Right hindlimb (tissue), 1 donor: ENCODE measurements at places on chromosomes 7 and 10.

DNA sequence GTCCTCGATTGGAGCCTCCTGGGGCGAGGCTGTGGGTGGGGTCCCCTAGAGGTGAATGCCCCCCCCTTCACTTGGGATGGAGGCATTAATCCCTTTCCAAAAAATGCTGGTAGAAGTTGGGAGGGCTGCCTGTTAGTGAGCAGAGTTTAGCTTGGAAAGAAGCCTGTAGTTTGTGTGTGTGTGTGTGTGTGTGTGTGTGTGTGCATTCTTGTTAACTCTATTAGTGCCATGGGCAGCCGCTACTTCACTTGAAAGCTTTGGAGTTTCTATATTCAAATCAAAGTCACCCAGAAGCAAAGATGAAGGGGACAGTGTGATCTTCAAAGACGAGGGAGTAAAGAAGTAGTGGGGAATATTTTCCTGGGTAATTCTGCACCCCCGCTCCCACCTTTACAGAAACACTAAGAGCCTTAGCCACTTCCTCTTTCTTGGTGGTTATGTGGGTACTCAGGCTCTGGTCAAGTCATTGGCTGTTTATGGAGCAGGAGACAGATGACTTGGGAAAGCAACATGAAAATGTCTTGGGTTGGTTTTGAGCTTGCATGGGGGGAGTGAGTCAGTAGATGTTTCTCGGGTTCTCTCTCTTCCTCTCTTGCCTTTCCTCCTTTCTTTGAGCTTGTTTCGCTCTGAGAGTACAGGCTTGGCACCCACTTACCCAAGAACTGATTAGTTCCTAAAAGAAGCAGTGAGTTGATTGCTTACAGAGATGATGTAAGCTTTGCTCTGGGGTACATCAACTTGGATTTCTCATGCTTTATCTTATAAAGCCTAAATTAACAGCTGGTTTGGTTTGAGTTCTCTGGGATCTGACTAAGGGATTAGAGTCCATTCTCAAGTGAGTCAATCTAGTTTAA, 35.9 kb downstream of the TCF7L2 start:
- DNase-seq, result no peak

DNA sequence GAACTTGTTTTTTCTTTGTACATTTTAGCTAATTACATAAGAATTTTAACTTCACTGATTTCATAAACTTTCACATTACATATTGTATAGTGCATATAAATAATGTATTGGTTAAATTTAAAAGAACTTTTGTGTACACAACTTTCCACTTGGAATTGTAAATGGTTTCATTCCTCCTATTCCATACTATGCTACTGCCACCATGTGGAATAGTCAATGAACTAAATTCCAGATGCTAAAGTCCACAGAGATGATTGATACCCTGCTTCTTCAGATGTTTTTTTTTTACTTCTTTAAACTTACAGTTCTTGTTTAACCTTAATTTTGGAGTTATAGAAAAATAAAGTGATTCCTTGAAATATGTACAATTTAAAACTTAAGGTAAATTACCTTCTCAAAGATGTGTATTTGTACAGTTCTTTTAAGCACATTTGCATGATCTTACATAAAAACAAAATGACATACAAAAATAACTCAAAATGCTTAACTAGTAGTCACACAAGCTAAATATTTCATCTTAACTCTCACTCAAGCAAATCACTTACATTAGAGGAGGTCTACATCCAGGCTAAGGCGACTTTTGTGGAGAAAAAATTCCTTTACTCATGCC, 247.6 kb upstream of the HGF start:
- DNase-seq, result no peak

- DNase-seq, result no peak
These were observed 3.7 kb downstream of the IKZF1 start for GRCh38 chr7:50308203-50308531.

DNA sequence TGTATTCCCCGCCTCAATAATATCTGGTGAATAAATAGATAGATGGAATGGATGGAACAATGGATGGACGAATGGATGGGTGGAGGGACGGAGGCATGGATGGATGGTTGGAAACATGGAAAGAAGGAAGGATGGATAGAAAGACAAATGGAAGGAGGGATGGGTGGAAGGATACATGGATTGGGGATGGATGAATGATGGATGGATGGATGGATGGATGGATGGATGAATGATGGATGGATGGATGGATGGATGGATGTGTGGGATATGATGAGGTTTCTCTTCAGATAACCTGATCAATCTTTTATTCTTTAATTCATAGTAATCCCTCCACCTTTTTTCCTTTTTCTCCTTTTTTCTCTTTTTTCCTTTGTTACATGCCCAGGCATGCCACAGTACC, 3.0 kb upstream of the AKR1B15 start:
- no peak for DNase-seq

DNA sequence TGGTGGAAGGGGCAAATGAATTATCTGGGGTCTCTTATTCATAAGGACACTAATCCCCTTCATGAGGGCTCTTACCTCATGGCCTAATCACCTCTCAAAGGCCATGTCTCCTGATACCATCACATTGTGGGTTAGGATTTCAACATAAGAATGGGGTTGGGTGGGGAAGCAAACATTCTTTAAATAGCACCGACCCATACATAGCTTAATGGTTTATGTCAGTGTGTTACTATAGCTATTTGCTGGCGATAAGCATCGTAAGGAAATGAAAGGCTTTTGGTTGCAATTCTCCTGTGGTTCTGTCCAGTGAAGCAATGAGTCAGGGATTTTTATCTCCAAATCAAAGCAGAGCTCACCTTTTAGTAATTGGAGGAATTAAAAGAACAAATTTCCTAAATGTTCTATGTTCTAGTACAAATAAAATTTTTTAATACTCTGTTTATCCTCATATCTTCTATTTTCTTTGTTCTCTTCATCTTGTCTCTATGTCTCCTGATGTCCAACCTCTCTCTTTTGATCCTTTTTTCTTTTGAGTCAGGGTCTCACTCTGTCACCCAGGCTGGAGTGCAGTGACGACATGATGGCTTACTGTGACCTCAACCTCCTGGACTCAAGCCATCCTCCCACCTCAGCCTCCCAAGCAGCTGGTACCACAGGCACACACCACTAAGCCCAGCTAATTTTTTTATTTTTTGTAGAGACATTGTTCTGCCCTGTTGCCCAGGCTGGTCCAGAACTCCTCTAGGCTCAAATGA, 57.0 kb upstream of the GLCCI1 start:
- no peak for DNase-seq

GRCh38 chr10:46523962-46524471, 32.4 kb downstream of the GPRIN2 start:
- DNase-seq, result no peak

DNA sequence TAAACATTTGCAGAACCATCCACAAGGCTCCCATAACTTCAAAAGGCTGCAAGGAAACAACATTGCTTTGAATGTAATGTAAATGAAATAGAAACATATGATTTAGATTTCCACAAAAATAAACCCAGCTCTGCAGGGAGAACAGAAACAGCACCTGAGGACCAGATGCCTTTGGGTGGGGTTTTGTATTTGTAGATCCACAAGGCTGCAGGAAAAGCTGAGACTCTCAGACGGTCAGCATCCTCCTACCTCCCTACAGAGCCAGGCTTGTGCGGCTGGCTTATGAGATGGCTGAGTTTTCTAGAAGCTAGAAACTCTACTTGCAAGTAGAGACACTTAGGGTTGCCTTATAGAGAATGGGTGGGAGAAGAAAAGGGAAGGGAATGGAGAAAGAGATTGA, 49.8 kb downstream of the FAM107B start:
- no peak for DNase-seq

- no peak for DNase-seq
These were observed 307.7 kb upstream of the FZD8 start for GRCh38 chr10:35949811-35950211.

DNA sequence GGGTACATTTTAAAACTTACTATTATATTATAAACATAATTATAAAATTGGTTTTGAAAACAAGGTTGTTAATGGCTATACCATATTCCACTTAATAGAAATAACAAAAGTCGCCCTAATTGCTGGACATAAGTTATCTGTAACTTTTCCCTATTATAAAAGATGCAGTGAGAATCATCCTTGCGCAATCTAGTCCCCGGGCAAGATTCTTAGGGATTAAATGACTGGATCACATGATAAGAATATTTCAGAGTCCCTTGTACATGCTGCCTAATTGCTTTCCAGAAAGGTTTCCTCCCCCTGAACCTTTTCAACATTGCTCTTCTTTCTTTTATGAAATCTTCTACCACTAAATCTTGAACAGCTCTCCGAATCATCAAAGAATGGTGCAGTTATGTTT, 479.8 kb upstream of the MKI67 start:
- no peak for DNase-seq

DNA sequence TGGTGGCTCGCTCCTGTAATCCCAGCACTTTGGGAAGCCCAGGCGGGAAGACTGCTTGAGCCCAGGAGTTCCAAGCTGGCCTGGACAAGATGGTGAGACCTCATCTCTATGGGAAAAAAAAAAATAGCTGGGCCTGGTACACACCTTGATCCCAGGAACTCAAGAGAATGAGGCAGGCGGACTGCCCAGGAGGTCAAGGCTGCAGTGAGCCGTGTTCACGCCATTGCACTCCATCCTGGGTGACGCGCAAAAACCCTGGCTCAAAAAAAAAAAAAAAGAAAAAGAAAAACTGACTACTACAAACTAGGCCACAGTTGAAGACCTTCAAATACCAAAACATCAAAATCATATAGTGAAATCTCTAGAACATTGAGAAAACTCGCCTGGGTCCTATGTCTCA, 3.9 kb downstream of the BRAT1 start:
- no peak for DNase-seq

DNA sequence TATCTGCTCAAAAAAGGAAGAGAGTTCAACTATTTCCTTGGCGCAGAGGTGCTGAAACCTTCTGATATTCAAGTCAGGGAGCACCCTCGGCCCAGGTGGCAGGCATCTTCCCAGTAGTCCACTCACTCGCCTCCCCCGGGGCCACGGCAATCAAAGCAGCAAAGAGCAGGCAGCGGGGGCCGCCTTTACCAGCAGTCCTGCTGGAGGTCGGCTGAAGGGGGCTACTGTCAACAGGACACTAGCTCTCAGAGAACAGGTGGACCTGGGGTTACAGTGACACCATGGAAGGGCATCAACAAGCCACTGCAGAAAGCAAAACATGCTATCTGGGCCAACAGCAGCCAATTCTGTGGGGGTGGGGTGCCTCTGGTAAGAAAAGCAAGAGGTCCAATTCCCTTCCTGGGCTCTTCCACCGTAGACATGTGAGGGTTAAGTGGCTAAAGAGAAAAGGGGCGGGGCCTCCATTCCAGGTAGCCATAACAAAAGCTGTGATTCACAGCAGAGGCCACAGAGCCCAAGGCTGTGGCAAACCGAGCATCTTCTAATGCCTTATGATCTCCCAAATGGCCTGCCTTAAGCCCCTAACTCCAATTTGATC, 9.4 kb downstream of the FZD9 start:
- DNase-seq, result no peak

GRCh38 chr7:8205031-8205387, 57.0 kb downstream of the ICA1 start:
- DNase-seq, result no peak

DNA sequence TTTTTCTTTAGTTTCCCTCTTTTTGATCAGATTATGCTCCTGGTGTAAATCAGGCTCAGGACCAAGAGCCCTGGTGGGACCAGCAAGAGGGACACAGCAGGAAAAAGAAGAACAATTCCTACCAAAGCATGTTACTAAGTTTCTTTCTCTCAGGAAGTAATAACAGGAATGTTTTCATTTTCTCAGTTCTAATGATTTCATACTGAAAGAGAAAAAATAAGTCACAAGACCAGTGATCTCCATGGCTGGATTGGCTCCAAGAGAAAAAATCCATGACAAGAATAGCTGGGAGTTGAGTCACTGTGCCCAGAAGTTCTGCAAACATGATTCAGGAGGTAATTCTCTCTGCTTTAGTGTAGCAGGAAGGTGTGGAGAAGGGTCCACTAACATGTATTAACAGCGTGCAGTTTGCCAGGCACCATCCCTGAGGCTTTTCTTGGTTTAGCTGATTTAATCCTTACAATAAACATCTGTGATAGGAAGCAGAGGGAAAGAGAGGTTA, 23.8 kb upstream of the IFIT2 start:
- peak; percentile 76 for DNase-seq

GRCh38 chr7:151512353-151512752, 7.3 kb downstream of the RHEB start:
- no peak for DNase-seq

GRCh38 chr10:87865241-87865881, 1.9 kb downstream of the PTEN start:
- no peak for DNase-seq

- no peak for DNase-seq
These were observed 1.6 kb upstream of the COX19 start for GRCh38 chr7:976901-977325.

DNA sequence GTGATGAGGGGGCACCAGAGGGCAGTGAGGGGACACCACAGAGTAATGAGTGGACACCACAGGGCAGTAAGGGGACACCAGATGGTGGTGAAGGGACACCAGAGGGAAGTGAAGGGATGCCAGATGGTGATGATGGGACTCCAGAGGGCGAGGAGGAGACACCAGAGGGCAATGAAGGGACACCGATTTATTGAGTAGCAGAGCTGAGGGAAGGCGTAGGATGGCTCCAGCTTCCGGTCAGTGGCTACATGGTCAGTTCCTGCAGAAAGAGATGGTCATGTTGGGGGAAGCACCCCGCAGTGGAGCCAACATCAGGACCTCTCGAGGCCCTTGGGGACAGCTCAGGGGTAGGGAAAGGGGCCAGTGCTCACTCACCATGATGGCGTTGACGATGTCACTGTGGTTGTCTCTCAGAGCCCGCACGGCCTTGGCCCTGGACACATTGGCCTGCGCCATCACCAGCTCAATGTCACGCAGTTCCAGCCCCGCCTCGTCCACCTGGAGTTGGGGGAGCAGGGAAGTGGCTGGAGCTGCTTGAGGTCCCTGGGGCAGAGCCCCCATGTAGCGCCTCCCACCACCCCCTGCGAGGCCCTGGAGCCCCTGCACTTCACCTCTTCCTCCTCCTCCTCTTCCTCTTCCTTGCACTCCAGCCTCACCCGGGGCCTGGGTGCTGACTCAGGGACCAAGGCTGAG, 8.4 kb downstream of the NACAD start:
- no peak for DNase-seq

DNA sequence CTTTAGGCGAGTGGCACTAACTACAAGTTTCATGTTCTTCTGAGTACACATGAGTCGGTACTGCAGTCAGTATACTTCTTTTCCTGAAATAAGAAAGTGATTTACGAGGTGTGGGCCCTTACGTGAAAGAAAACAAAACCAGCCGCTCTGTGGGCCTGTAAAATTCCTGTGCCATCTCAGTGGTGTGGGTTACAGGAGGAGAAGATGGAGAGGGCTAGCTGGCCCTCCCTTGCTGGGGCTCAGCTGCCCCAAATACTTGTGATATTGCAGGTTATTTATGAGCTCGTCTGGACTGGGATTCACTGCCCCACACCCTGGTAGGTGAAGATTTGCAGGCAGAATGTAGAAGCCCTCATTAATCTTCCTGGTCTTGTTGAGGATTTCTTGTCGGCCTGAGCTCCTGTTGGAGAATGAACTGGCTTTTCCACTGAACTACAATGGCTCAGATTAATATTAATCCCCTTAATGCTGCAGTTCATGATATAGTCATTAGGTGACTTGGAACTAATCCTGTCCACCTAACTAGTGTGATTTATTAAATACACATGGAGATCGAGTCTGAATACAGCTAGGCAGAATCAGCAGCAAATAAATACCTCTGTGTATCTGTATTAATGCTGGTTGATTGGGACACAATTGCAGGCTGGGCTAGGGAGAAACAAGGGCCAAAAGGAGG, 68.0 kb downstream of the GBF1 start:
- no peak for DNase-seq

GRCh38 chr10:119693262-119693957, 32.4 kb upstream of the INPP5F start:
- no peak for DNase-seq

GRCh38 chr7:28435732-28436378, 23.5 kb downstream of the CREB5 start:
- no peak for DNase-seq

- no peak for DNase-seq
These were observed 399.0 kb upstream of the C7orf33 start for GRCh38 chr7:148191391-148192065.
